GM23338 (cell line): ENCODE measurements at places on chromosomes 3 and 15. TPM values are rescaled to one million over a fixed set of nuclear protein-coding genes. Genes with fewer than 3 reads are reported as not detected.

SLC12A1 gene
- 0.19 and 0.59 TPM in 2 replicates for total RNA-seq

POLQ gene
- 14.7 and 20.6 TPM in 2 replicates for total RNA-seq

PRSS50 gene
- 1.4 and 1.5 TPM in 2 replicates for total RNA-seq

GASK1A gene
- 11.1 and 16.2 TPM in 2 replicates for total RNA-seq

ZPLD1 gene
- total RNA-seq: not detected in 2 replicates

WDR72 gene
- 1.9 and 2.1 TPM in 2 replicates for total RNA-seq

SKIC8 gene
- 47.0 and 59.4 TPM in 2 replicates for total RNA-seq

DET1 gene
- total RNA-seq: 6.6 and 8.6 TPM in 2 replicates

PPP1R14D gene
- not detected in 2 replicates for total RNA-seq

MYZAP gene
- 0.66 and 1.5 TPM in 2 replicates for total RNA-seq

SEMA7A gene
- 11.2 and 14.1 TPM in 2 replicates for total RNA-seq
